ENCODE measurements at places on chromosomes 1 and 21.

DNA sequence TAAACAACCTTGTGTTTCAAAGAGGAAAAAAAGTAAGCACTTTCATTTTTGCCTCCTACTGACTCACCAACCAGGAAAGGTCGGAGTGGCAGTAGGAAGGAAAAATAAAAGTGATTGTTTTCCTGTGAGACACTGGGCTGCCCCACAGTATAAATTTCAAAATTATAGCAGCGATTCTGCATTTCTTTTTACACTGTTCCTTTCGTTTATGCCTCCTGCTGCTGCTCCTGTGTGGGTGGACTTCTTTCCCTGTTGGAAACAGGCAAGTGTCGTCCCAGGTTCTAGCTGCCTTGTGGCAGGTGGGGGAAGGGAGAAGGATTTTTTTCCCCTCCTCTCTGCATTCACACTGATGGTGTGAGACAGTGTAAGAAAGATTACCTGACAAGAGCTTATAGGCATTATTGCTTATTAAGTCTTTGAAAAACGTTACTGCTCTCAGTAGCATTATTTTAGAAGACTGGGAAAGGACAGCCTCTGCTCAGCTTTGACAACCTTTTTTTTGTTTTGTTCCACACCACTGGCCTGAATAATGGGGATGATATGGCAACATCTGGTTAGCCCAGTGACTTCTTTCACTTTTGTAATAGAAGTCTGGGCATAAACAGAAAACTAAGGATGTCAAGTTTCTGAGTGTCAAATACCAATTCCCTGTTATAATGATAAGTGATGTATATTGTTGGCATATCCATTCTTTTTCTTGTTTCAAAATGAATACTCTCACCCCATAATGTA lies 77.9 kb downstream of the NEK7 start:
- no peak for DNase-seq

- no peak for DNase-seq
Measured at GRCh38 chr1:114505148-114505561, 5.8 kb downstream of the TRIM33 start.

GRCh38 chr1:6252374-6252710 lies 8.4 kb downstream of the HES3 start:
- no peak for DNase-seq

GRCh38 chr1:119986007-119986497 lies 83.4 kb downstream of the NOTCH2 start:
- no peak for DNase-seq
